ENCODE measurements at places on chromosomes 6 and 20.
A peak's percentile ranks its signal among the peaks of the same experiment; 100 is the strongest.

GRCh38 chr6:62357835-62358234 is 71.8 kb upstream of the KHDRBS2 start:
- no peak for DNase-seq

DNA sequence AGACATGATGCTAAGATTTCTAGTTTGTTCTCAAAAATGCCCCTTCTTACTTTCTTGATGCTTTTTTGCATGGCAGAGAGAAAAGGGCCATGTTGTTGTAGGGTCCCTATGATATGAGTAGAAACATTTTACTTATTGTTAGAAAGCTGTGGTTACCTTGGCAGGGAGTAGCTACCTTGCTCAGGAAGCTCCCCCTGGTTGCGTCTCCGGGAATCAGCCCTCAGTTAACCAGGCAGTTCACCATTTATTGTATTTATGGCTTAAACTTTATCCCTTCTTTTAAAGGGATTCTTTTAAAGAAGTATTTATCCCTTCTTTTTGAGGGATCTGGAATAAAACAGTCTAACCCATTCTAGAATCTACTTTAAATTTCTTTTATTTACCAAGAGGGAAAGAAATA is 113.9 kb upstream of the PROKR2 start:
- DNase-seq: no peak

GRCh38 chr20:38145729-38146075 is 19.4 kb downstream of the TGM2 start:
- no peak for DNase-seq

DNA sequence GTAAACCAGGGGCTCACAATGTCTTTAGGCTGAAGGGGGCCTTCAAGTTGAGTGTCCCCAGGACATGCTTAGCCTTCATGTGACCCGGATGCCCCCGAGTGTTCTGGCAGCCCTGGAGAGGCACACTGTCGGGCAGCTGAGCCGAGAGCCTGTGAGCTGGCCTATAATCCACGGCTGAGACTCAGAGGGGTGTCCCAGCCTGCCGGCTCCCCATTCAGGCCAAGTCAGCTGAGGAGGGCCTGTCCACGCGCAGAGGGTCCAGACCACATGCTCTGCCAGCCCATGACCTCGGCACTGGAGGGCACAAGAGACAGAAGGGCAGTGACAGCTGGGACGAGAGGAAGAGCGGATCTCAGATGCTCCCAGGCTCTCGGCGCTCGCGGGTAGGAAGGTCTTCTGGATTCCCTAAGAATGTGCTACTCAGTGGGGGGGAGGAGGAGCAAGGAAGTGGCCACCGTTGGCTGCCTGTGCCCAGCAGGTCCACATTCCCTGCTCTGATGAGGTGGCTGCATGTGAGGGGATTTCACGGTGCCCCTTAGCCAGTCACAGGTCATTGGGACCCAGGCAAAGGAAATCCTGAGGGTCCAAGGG is 224.7 kb downstream of the NRN1 start:
- DNase-seq: no peak

DNA sequence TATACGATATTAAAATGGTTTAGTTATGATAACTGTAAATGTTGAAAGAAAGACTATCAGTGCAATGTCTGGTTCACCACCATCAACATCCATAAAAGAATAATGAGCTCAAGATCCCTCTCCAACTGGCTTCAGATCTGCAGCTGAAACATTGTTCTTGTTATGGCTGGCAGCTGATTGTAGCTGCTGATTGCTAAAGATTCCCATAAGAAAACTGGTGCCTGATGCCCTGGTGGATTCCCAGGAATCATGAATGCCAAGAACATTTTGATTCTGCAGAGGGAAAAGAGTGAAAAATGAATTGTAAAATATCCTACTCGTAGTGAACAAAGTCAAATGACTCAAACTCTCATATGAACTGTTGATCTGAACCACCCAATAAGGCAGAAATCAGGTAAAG is 1160.2 kb downstream of the EPHA7 start:
- no peak for DNase-seq

DNA sequence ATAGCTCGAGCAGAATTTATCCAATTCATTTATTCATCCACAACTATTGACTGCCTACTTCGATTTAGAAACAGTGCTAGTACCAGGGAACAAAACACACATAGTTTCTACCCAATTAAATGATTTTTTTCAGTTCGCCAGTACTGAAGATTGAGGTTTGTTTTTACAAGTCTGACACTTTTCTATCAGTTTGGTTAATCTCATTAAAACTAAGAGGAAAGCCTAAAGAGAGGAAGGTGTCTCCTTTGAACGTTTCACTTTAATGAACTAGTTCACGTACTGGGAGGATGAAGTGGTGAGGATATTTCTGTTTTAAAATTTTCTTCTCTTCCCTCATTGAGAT is 570 bp upstream of the ANKS1A start:
- DNase-seq: no peak

GRCh38 chr6:150755042-150755441 is 110.5 kb upstream of the MTHFD1L start:
- DNase-seq: no peak

DNA sequence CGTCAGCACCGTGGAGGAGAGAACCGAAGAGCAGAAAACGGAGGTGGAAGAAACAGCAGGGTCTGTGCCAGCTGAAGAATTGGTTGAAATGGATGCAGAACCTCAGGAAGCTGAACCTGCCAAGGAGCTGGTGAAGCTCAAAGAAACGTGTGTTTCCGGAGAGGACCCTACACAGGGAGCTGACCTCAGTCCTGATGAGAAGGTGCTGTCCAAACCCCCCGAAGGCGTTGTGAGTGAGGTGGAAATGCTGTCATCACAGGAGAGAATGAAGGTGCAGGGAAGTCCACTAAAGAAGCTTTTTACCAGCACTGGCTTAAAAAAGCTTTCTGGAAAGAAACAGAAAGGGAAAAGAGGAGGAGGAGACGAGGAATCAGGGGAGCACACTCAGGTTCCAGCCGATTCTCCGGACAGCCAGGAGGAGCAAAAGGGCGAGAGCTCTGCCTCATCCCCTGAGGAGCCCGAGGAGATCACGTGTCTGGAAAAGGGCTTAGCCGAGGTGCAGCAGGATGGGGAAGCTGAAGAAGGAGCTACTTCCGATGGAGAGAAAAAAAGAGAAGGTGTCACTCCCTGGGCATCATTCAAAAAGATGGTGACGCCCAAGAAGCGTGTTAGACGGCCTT is 41.6 kb downstream of the ZBTB2 start:
- no peak for DNase-seq

DNA sequence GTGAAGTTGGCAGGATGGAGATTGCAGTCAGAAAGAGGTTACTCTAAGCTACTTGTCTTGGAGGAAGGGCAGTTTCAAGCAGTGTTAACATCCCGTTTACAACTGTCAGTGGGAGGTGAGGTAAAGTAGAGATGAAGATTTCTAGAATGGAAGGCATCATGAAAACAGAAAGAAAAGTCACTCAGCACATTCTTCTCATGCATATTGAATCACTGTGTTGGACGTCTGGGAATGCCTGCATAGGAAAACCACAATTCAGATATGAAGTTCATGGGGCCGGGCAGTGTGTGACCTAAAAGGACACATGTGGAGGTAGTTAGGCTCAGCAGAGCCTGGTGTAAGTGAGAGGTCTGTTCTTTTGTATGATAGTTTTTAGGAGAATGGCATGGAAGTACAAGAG is 73.5 kb upstream of the LAMP5 start:
- DNase-seq: peak; percentile 22

- DNase-seq: no peak
Observed at GRCh38 chr6:151481786-151482185, 12.0 kb upstream of the CCDC170 start.

DNA sequence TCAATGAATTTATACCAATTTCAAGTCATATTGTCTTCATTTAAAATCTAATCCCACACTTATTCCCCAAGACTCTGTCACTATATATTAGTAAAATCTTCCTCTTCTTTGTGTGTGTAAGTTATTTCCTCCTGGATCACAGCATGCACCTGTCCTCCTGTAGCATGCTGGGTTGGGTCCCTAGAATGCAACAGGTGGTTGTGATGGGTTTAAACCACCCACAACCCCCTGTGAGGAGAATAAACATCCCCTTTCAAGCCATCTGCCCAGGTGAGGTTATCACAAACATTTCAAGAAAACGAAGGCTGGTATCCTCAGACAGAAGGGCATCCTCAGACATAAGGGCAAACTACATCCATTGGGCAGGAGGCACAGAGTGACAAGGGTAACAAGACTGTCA is 26.4 kb downstream of the DZANK1 start:
- DNase-seq: no peak

Data from adipocyte (in vitro differentiated cells).